GM03348 (cell line): ENCODE measurements at places on chromosomes 3 and 15.

DNA sequence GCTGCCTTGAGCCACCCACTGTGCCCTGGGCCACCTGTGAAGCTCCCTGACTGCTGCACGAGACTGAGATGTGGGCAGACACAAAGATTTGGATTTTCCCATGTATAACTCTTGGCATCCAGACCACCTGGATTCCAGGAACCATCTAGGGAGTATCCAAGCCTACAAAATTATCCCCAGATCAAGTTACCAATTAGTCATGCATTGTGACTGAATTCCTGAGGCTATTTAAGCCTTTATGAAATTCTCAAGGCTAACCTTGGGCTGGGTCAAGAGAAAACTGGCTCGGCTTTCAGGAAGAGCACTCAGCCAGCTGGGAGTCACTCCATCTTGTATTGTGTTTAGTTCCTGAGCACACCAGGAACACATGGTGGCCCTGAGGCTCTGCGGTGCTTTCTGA, 13.3 kb upstream of the ATP13A5 start:
- DNase-seq: no peak

- DNase-seq: no peak
Measured at GRCh38 chr3:168241156-168241555, 145.4 kb upstream of the GOLIM4 start.

GRCh38 chr3:170205302-170205701, 16.9 kb upstream of the PRKCI start:
- peak; percentile 26 for DNase-seq

- no peak for DNase-seq
Measured at GRCh38 chr3:59878038-59878427, 828.2 kb upstream of the CFAP20DC start.

GRCh38 chr3:9056581-9056980, 93.3 kb upstream of the RAD18 start:
- DNase-seq: no peak

- DNase-seq: peak; percentile 19
Measured at GRCh38 chr3:157844800-157845565, 261.2 kb downstream of the SHOX2 start.

DNA sequence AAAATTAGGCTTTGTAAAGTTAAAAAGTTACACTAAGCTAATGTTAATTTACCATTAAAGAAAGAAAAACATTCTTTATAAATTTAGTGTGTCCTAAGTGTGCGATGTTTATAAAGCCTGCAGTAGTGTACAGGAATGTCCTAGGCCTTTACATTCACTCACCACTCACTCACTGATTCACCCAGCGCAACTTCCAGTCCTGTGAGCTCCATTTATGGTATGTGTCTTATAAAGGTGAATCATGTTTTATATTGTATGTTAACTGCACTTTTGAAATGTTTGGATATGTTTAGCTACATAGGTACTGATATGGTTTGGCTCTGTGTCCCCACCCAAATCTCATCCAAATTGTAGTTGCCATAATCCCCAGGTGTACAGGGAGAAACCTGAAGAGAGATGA, 549.7 kb upstream of the EPHA6 start:
- DNase-seq: no peak

GRCh38 chr3:108951820-108952501, 1.7 kb downstream of the GUCA1C start:
- DNase-seq: no peak

DNA sequence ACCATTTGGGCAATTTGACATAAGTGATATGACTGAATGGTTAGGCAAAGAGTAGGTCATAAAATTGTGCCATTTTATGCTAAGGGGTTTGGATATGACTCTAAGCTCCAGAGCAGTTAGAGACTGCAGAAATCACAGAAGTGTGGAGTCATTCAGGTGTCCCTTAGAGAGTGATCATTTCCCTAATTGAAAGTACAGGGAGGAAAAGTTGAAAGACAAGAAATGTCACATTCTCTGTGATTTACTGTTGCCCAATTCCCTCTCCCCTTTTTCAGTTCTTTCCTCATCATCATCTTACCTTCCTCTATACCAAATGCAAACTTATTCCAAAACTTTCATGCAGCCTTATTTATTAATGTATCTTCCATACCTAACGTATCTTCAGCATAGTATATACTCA, 2.7 kb upstream of the GOLGB1 start:
- no peak for DNase-seq

DNA sequence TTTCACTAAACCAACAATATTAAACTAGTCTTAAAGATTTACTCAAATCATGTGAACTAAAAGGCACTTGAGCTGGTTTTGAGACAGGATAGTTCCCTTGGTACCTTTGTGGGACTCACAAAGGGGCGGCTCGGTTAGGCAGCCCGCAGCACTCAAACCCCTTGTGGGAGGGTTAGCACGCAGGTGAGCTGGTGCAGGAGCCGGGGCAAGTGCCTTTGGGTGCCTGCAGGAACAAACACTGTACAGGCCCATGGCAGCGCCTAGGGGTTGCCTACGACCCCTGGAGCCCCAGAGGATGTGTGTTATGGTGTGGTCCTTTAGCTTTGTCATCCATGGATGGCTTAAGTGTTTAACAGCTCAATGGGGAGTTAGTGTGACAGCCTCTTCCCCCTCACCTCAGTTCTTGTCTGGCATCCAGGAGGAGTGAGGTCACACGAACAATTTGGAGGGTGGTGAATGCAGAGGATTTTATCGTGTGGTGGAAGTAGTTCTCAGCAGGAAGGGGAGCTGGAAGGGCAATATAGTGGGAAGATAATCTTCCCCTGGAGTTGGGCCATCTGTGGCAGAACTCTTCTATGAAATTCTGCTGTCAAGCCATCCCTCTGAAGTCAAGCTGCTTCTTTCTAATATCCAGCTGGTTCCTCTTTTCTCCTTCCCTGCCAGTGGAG, 470.9 kb downstream of the RBMS3 start:
- no peak for DNase-seq

DNA sequence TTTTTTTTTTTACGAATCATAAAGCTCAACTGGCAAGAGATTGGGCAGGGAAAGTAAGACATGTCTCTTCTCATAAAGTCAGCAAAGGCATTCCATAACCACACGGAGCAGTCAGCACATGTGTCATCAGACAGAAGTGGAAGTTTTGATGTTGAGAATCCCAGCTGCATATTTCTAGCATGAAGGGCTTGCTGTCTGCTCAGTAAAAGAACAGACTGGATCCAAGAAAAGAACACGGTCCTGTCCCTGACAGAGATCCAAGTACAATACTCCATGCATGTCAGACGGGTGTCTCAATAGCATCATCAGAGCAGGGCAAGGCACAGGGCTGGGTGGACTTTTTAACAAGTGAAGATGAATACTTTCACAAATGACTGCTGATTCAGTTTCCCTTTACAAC, 38.2 kb downstream of the ABI3BP start:
- DNase-seq: peak; percentile 81

DNA sequence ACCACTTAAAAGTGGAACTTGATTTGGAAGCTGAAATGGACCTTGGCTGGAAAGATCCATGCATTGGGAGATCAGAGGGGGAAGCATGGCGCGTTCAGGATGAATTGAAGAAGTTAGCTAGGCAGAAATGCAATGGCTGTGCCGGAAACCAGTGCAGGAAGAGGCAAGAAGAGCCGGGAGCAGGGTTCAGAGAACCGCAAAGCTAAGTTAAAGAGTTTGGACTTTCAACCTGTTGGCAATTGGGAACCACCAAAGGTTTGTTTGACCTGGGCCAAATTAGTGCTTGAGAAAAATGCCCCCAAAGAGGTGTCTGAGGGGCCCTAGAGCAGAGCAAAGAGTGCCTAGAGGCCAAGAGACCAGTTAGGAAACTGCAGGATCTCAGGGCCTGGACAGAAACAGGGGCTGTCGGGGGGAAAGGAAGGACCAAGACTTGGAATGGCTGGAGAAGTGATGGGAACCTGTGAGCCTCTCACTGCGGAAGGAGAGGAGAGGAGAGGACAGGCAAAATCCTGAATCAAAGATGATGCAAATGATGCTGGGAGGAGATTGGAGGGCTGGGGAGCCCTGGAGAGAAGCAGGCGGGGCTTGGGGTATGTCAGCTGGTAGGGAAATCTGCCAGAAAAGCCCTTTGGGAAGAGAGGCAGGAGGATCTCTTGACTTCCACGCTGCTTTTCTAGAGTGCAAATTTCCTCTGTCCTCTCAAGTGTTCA, 49.3 kb downstream of the FAM174B start:
- DNase-seq: no peak

- DNase-seq: no peak
Measured at GRCh38 chr15:79168922-79169456, 78.4 kb upstream of the RASGRF1 start.

DNA sequence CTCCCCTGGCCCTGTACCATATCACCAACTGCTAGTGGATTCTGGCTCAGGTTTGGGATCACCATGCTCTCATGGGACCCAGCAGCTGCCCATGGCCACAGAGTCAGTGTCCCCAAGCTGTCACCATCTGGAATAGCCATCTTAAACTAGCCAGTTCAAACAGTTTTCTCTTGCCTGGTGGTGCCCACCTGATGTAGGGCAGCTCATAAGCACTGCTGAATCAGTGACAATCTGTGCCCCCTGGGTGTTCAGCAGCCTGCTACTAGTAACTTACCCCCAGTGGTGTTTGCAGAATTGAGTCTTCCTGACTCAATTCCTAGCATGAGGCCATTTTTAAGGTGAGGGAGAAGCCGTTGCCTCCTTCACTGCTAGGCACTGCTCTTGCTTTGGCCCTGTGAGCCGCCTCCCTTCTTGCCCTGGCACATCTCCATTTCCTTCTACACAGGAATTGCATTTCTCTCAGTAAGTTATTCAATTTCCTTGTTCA, 7.9 kb downstream of the RPSA start:
- DNase-seq: no peak

DNA sequence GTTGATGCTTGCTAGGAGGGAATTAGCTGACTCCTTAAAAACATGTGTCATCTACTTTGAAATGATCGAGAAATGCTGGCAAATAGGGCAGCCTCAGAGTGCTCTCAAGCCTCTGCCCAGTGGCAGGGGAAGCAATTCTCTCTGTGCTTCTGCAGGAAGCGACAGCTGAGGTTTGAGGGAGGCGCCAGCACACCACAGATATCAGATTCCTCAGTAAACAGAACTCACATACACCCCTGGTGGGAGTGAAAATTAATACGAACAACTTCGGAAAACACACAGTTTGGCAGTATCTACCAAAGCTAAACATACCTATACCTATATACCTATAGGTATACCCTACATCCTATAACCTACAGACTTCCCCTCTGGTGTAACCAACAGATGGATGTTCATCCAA, 61.3 kb downstream of the NSMCE3 start:
- DNase-seq: no peak

DNA sequence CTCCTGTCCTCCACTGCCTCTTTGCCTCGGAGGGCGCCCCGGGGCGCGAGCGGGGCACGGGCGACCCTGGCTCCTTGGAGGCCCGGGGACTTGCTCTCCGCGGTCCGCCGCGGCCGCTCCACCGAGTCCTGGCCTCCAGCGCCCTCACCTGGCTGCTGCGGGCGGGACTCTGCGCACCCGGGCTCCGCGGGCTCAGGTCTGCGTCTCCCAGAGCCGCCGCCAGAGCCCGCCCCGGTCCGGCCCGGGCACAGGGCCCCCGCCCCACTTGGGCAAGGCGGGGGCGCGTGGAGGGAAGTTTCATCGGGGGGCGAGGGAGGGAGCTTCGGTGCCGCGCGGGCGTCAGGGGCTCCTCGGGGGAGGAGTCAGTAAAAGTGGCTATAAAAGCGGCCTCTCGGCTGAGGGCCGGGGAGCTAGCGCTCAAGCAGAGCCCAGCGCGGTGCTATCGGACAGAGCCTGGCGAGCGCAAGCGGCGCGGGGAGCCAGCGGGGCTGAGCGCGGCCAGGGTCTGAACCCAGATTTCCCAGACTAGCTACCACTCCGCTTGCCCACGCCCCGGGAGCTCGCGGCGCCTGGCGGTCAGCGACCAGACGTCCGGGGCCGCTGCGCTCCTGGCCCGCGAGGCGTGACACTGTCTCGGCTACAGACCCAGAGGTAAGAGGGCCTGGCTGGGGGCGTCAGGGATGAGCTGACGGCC, at the start of gene CEMIP:
Gene CEMIP, plus strand, starts transcription at position 407 of the 694 bp plus-strand sequence. CDS start 94,510 bp downstream, outside the sequence.
- DNase-seq: peak; percentile 94

GRCh38 chr3:96813820-96814650, at the start of gene EPHA6:
TSS of gene EPHA6 (plus strand) at chr3:96814594.
- peak; percentile 67 for DNase-seq

- DNase-seq: no peak
Measured at GRCh38 chr15:31159837-31160236, 58.3 kb upstream of the TRPM1 start.

DNA sequence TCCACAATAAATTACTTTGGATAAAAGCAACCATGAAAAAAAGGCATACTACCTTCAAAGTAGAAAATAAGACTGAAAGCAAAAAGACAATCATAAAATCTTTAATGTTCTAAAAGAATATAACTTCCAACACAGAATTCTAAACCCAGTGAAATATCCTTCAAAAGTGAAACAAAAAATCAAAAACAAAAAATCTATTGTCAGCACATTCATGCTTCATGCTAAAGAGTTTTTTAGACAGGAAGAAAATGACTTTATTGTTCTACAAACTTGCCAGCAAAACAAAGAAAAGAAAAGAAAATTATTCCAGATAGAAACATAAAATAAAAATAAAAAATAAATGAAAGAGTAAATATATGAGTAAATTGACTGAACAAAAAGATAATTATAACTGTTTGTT, 134.9 kb downstream of the EFHB start:
- no peak for DNase-seq

DNA sequence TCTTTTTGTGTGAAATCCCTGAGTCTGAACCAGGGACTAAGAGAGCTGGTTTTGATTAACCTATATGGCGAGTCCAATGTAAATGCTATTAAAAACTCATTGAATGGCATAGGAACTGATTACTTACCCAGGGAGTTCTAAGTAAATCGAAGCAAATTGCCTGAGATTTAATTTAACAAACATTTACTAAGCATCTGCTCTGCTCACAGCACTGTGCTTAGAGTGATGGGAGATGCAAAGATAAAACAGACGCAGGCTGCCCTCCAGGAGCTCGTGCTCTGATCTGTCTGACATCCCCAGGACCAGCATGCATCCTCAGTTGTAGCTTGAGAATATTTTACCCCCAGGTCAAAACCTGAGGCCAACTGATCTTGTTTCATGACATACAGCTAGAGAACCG, 247.9 kb downstream of the NR2F2 start:
- DNase-seq: no peak

DNA sequence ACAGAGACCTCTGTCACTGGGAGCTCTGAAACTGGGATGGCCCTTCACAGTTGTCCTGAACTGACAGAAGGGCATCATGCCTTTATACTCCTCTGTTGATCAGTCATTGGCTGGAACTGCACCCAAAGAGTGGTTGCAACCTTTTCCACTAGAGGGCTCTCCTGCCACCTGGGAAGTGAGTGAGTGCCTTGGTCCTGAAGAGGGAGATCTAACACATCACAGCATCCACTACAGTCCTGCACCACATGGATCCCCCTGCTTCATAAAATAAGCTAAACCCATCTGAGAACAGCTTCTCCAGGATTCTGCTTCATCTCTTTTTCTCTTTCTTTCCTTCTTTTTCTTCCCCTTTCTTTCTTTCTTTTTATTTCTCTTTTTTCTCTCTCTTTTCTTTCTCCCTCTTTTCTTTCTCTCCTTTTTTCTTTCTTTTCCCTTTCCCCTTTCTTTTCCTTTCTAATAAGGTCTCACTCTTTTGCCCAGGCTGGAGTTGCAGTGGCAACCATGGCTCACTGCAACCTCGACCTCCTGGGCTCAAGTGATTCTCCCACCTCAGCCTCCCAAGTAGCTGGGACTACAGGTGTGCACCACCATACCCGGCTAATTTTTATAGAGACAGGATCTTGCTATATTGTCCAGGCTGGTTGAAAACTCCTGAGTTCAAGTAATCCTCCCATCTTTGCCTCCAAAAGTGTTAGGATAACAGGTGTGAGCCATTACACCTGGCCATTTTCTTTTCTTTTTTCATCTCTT, 42.8 kb upstream of the RAF1 start:
- peak; percentile 68 for DNase-seq
